GM23338 (cell line): ENCODE measurements at places on chromosomes 3 and 15. TPM values are rescaled to one million over a fixed set of nuclear protein-coding genes. Genes with fewer than 3 reads are reported as not detected.

DNA sequence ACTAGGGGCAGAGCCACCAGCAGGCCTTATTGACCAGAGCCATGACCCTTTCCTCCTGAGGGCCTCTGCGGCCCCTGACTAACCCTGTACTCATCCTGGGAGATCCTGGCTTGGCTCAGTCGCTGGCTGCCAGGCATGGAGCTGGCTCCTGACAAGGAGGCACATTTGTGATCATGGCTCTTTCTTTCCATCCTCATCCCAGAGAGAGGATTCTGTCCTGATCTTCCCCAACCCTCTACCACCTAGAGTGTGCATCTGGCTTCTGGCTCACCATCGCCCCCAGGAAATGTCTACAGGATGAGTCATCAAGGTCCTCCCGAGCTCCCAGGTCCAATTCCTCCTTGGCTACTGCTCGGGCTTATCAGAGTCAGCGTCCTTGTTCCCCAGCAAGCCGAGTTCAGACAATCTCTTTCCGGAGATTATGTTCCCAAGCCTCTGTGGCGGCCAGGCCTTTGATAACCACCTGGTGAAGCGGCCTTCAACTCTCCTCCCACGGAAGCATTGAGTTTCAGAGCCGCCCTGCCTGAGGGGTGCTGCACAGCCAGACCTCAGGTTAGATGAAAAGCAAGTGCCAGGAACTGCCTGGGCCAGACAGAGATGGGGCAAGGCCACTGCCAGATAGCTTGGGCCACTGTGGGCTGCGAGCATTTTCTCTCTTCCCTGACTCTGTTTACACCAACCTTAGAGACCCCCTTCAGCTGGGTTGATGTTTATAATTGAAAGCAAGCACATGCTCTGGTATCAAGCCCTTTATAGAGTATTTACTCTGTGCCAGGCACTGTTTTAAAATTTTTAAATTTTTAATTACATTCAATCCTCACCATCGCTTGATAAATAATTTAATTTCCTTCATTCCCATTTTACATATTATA is 44.3 kb upstream of the MRPS22 start:
- DNase-seq: peak; percentile 28

The RPLP1 gene
- polyA plus RNA-seq: 3,258 and 3,794 TPM in 2 replicates

DNA sequence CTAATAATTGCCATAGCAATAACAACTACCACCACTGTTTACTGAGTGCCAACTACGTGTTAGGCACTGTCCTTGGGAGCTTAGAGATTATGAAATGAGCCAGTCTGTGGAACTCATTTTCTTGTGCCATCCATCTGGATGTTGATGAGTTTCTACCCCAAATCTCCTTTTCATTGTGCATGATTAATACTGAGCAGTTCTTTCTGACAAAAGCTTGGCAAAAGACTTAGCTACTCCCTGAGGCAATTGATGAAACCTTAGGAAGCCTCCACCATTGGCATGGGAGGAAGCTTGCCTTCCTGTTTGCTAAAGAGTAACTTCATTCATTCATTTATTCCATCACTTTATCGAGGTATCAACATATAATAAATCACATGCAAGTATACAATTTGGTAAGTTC is 39.8 kb downstream of the PRICKLE2 start:
- DNase-seq: no peak

DNA sequence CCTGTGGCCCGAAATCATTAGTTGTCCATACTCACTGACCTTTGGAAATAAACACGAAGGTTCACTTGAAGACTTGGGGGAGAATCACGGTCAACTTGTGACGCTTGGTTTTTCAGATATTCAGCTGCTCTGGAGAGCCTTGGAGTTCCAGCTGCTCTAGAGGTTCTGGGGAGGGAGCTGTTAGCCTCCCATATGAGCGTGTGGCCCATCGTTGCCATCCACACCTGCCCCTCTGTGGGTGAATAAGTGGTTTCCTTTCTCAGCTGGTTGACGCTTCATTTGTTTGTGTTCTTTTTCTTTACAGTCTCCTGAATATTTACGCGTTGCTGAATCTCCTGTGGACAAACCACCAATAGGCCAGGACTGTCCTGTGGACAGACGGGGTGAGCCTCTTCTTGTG is 35.6 kb downstream of the APBA2 start:
- no peak for DNase-seq
